ENCODE measurements at places on chromosomes 6 and 20.

- DNase-seq = no peak
These were observed 32.4 kb upstream of the FBXO9 start for GRCh38 chr6:53032849-53033248.

GRCh38 chr6:3281631-3282475, 23.1 kb downstream of the PSMG4 start:
- no peak for DNase-seq

GRCh38 chr20:46358346-46359058, 47.9 kb downstream of the ELMO2 start:
- DNase-seq = no peak

- no peak for DNase-seq
These were observed 354.2 kb upstream of the SULF2 start for GRCh38 chr20:48139262-48140041.

GRCh38 chr20:37808233-37809070, 94.5 kb upstream of the VSTM2L start:
- no peak for DNase-seq

DNA sequence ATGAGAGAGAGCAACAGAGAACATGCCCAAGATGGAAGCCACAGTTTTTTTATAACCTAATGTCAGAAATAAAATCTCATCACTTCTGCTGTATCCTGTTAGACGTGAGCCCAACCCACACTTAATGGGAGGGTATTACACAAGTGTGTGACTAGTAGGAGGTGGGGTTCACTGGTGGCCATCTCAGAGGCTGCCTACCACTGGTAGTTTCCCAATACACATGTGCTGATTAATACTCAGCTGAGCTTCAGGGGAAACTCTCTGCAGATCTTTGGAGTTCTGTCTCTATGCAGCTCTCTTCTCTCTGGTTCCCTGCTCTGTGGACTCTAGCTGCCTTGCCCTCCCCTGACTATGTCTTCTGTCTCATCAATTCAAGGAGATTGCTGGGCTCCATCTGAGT, 35.7 kb downstream of the CNBD2 start:
- DNase-seq = no peak

DNA sequence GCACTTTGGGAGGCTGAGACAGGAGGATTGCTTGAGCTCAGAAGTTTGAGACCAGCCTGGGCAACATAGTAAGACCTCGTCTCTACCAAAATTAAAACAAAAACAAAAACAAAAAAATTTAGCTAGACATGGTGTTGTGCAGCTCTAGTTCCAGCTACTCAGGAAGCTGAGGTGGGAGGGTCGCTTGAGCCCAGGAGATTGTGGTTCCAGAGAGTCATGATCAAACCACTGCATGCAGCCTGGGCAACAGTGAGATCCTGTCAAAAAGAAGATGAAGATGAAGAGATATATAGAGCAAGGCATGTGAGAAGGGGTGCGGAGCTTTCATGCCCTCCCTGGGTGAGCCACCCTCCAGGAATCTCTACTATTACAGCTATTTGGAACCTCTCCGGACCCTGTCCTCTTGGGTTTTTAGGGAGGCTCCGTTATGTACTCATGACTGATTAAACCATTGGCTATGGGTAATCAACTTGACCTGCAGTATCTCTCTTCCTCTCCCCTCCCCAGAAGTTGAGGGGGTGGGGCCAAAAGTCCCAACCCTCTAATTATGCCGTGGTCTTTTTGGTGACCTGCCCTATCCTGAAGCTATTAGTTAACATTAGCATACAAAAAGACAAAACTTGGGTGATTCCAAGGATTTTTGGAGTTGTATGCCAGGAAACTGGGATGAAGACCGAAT, 9.0 kb downstream of the POLH start:
- no peak for DNase-seq

- no peak for DNase-seq
These were observed 10.5 kb downstream of the CDH4 start for GRCh38 chr20:61262514-61262913.

DNA sequence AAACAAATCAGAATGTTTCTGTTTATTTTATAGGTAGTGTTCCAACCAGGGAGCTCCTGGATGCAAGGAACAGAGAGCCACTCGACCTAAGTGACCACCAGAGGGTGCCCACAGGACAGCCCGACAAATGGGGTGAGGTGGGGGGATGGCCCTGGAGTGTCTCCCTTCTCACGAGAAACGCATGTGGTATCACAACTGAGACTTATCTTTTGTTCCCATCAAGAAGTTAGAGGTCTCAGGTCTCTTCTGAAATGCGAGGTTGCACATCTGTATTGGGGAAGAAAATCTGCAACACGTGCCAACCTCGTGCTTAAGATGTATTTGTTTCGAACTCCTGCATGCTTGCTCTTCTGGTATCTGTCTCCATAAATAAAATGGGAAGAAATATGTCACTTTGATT, 104.0 kb downstream of the ISM1 start:
- DNase-seq = no peak

GRCh38 chr20:20010639-20011500, 6.3 kb upstream of the NAA20 start:
- peak; percentile 32 for DNase-seq

DNA sequence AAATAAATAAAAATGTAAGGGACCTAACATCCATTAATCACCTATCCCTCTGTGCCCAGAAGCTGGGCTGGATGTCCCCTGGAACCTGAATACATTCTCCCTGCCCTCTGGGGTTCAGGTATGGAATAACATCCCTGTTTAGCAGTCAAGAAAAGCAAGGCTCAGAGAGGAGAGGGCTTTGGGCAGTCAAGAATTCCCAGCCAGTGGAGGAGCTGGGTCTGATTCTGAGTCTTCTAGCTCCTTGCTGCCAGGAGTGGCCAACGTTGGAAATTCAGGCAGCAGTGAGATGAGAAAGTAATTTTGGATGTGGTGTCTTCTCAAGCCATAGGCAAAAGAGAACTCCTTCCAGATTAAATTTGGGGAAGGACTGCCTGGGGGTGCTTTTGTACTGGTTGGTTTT, 42.6 kb upstream of the ZNFX1 start:
- no peak for DNase-seq

DNA sequence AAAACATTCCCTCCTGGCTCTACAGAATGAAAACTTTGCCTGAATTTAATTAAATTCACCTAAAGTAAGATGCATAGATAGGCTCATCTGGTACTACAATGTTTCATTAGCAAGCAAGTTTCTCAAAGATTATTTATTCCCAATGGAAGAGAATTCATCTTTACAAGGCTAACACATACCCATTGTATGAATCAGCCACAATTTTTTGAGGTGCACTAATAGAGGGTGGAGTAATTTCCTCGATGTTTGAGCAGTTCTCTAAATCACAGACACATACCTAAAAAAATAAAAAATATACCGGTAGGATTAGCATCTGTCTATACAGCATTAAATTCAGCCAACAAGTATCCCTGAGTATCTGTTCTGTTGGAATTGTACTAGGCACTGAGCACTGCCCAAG, 32.7 kb downstream of the ROS1 start:
- DNase-seq = no peak

- no peak for DNase-seq
These were observed 138.2 kb downstream of the NKAIN2 start for GRCh38 chr6:123941855-123942254.

DNA sequence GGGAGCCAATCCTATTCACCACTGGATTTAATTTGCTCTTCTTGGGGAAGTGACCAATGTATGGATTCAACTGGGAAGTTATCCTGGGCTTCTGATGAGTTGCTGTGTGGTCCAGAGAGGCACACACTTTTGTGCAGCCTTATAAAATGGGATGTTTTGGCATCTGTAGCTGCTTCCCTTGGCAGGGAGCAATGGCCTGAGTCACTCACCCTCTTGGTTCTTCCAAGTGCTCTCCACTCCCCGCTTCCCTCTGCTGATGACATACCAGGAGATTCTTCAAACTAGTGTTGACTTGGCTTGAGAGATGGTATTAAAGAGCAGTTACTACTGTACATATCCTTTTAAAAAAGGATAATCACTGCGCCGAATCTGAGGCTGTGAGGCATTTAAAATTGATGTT, 105.8 kb downstream of the JARID2 start:
- no peak for DNase-seq

GRCh38 chr20:259981-260380, 2.5 kb downstream of the DEFB132 start:
- DNase-seq = no peak

DNA sequence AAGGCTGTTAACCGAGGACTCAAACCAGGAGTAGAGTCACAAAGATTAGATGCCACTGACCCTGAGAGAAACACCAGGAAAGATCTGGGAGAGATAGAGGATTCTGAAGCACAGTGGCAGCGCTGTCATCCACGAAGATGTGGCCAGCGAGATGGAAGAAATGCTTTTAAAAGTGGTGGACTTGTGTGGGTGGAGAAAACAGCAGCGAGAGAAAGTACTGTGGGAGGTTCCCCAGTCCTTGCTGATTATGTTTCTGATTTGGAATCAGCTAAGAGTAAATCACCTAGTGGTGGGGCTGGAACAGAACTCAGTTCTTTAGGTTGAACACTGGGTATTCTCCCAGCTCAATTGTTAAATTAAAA, 435 bp upstream of the ZNF322 start:
- peak; percentile 24 for DNase-seq

DNA sequence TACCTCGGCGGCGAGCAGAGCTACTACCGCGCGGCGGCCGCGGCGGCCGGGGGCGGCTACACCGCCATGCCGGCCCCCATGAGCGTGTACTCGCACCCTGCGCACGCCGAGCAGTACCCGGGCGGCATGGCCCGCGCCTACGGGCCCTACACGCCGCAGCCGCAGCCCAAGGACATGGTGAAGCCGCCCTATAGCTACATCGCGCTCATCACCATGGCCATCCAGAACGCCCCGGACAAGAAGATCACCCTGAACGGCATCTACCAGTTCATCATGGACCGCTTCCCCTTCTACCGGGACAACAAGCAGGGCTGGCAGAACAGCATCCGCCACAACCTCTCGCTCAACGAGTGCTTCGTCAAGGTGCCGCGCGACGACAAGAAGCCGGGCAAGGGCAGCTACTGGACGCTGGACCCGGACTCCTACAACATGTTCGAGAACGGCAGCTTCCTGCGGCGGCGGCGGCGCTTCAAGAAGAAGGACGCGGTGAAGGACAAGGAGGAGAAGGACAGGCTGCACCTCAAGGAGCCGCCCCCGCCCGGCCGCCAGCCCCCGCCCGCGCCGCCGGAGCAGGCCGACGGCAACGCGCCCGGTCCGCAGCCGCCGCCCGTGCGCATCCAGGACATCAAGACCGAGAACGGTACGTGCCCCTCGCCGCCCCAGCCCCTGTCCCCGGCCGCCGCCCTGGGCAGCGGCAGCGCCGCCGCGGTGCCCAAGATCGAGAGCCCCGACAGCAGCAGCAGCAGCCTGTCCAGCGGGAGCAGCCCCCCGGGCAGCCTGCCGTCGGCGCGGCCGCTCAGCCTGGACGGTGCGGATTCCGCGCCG, 994 bp downstream of the FOXC1 start:
- DNase-seq = no peak

- no peak for DNase-seq
These were observed 3.1 kb upstream of the MYL9 start for GRCh38 chr20:36538026-36538722.

DNA sequence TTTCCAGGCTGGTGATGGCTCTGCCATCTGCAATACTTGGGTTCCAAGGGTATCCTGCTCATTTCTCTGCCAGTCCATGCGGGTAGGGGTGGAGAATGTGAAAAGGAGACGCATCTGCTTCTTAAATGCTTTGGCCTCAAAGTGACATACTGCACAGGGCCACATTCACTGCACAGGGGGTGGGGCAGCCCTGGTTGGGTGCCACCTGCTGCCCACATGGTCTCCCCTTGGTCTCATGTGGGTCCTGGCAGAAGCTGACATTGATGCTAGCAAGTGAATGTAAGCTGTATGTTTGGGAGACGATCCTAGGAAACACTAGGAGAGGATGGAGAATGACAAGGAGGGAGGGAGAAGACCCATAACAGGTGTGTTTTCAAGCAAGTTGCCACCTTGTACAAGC, 140.9 kb downstream of the EDN3 start:
- DNase-seq = no peak

DNA sequence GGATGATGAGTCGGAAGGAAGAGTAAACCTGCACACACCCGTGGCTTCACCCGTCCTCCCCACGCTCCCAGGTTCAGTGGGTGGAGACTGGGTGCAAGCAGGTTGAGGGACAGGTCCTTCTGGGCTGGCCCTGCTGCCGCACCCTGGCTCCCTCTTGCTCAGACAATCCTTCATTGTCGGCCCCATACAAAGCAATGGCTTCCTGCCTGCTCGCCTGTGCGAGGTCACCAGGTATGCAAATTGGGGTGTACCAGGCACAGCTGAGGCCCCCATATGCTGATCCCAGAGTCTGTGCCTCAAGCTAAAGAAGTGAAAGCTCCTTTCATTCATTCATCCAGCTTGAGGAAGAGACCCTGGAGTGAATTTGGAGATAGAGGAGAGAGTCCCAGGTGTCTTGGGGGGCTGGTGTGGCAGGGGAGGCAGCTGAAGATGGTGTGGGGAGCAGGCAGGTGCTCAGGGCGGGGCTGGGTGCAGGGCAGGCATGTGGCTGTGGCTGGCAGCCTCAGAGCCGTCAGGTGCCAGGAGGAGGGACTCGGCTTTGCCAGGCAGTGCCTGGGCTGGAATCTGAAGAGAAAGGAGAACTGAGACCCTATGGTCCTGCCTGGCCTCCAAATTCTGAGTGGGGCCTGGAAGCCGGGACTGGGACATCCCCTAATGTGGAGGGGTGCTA, 4.7 kb downstream of the SLCO4A1 start:
- DNase-seq = no peak

DNA sequence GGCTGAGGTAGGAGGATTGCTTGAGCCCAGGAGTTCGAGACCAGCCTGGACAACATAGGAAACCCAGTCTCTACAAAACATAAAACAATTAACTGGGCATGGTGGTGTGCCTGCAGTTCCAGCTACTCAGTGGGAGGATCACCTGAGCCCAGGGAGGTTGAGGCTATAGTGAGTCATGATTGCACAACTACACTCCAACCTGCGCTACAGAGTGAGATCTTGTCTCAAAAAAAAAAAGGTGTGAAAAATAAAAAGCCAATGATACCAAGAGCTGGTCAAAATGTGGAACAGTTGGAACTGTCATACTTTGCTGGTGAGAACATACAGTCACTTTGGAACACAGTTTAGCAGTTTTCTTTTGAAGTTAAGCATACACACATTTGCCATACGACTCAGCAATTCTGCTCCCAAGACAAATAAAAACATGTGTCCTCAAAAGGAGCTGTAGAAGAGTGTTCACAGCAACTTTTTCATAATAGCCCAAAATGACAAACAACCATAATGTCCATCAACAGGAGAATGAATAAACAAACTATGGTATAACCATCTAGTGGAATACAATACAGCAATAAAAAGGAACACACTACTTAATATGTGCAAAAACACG, 21.6 kb upstream of the FKBP5 start:
- no peak for DNase-seq

- no peak for DNase-seq
These were observed 11.7 kb upstream of the SCUBE3 start for GRCh38 chr6:35202066-35202546.
